Urinary bladder (tissue), 4 donors: ENCODE measurements at places on chromosomes 4 and X. TPM values are rescaled to one million over a fixed set of nuclear protein-coding genes. Genes with fewer than 3 reads are reported as not detected.

Gene TMSB15A
- 0.85 TPM for polyA plus RNA-seq

Gene ZFYVE28
- 8.4 TPM for polyA plus RNA-seq

Gene GATA1
- polyA plus RNA-seq: 0.34 TPM

Gene FAM241A
- 3.9 TPM for polyA plus RNA-seq

Gene PCYT1B
- polyA plus RNA-seq: 1.4 TPM

Gene RPS6KA6
- 1.4 TPM for polyA plus RNA-seq

Gene MAGEC2
- not detected for polyA plus RNA-seq

Gene FGD1
- polyA plus RNA-seq: 6.4 TPM

Gene EDA
- polyA plus RNA-seq: 3.8 TPM

Gene GABRB1
- not detected for polyA plus RNA-seq

Gene CT45A1
- polyA plus RNA-seq: not detected

Gene MAP7D3
- 10.8 TPM for polyA plus RNA-seq

Gene NIPAL1
- 1.2 TPM for polyA plus RNA-seq

Gene SPIN2A
- 0.54 TPM for polyA plus RNA-seq

Gene TMEM271
- polyA plus RNA-seq: not detected

Gene HTN1
- polyA plus RNA-seq: not detected

Gene CENPVL1
- polyA plus RNA-seq: not detected

Gene SPARCL1
- polyA plus RNA-seq: 1,320 TPM

Gene RTL5
- 10.0 TPM for polyA plus RNA-seq

Gene ZAR1
- polyA plus RNA-seq: not detected

Gene MAGEB1
- polyA plus RNA-seq: not detected

Gene CENPVL2
- not detected for polyA plus RNA-seq

Gene PNMA6A
- 0.72 TPM for polyA plus RNA-seq

Gene MAGEC1
- not detected for polyA plus RNA-seq

Gene MSX1
- polyA plus RNA-seq: 15.2 TPM

Gene SOD3
- 247 TPM for polyA plus RNA-seq

Gene PAGE2
- not detected for polyA plus RNA-seq

Gene GPR78
- 0.29 TPM for polyA plus RNA-seq

Gene EVC2
- 7.2 TPM for polyA plus RNA-seq

Gene RBM46
- polyA plus RNA-seq: not detected

Gene SERPINA7
- 0.16 TPM for polyA plus RNA-seq

Gene PPP2R2C
- polyA plus RNA-seq: 0.94 TPM

Gene GLRB
- 4.2 TPM for polyA plus RNA-seq
